NCI-H1694 treated with DMSO at 0.1 percent for 48 hours (cell line): ENCODE measurements at places on chromosomes 4 and X.

- no peak for DNase-seq
These were observed 59.4 kb downstream of the POLR2B start for GRCh38 chr4:57037982-57038604.

- DNase-seq = no peak
These were observed 59.0 kb downstream of the ELF4 start for GRCh38 chrX:130051176-130051845.

DNA sequence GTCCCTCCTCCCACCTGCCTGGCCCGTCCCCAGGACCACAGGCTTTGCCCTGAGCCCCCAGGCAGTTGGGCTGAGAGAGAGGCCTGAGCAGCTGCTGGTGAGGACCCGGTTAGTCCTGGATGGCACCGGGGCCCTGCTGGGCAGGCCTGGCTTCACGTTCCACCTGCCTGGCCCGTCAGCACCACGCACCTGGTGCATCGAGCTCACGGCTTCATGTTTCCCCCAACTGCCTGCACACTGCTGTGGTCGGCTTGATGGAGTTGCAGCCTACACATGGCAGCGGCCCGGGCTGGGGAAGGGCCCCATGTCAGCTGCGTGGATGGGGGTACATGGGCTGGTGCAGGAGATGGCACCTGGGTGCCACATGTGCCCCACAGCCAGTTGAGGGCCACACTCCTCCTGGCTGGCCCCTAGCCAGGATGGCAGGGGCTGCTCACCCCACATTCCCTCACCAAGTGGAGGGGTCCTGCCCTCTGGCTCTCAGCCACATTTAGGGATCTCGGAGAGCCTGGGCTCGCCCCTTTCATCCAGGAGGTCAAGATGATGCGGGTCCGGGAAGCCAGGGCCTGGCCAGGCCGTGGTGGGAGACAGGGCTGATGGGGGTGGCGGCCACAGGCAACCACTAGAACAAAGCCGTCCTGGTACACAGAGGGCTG lies 28.5 kb downstream of the NKX1-1 start:
- DNase-seq = no peak

DNA sequence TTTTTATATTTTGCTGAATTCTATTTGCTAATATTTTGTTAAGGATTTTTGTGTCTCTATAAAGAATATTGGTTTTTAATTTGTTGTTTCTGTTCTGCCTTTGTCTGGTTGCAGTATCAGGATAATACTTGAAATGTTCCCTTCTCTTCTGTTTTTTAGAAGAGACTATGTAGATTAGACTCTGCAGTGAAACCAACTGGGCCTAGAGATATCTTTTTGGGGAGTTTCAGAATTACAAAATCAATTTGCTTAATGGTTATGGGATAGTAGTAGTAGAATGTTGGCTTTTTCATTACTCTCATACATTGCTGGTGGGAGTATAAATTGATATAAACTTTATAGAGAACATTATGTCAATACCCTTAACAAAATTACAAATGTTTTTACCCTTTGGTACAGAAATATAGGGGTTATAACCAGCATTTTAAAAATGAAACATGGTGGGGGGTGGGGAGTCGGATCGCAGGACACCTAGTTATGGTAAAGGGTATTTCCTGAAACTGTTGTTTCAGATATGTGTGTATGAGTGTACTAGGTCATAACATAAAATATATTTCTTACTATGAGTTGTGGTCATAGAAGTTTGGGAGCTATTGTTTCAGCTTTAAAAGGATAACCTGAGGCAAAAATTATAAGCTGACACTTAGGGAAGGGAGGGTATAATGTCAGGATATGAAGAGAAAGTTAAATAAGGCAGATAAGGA lies 29.0 kb downstream of the CLOCK start:
- DNase-seq = no peak

DNA sequence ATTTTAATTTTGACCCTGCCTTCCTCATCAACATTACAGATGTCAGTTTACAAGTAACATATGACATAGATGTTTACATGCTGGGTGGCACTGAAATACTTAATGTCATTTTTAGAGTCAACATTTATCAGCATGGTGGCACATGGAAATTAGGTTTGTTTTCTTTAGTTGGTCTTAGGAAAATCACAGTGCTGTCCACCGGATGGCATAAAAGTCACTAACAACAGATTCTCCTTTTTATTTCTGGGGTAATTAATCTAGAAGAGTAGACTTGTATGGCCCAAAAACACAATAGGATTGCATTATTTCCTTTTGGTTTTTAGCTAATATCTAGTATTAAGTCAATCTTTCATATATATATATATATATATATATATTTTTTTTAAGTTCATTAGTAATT lies 88.6 kb upstream of the HHIP start:
- no peak for DNase-seq

GRCh38 chrX:48927736-48928382 lies 9.0 kb upstream of the PIM2 start:
- DNase-seq = no peak

DNA sequence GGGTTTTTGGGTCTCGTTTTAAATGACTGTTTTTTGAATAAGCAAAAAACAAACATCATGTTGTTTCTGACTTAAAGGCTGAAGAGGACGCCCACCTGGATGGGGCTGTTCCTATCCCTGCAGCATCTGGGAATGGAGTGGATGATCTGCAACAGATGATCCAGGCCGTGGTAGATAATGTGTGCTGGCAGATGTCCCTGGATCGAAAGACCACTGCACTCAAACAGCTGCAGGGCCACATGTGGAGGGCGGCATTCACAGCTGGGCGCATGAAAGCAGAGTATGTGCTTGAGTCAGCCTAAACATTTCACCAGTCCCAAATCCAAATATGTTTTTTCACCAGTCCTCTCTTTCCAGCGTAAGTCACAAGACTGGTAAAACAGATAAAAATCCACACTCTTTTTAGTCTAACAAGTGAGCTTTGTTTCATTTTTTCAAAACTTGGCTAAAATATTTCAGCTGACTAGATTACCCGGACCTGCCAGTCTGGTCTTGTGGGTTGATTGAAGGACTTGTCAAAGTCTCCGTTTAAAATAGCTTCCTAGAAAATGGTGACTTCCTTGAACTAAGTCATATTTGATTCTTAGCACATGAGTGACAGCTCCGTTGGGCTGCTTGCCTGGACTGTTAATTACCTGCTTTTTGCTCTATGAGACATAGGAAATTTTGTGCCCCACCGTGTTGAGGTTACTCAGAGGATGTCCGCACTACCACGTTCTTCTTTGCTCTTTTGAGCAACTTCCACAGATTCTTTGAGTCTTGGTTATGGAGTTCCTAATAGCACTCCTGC lies 20.8 kb downstream of the ENOPH1 start:
- DNase-seq = no peak

DNA sequence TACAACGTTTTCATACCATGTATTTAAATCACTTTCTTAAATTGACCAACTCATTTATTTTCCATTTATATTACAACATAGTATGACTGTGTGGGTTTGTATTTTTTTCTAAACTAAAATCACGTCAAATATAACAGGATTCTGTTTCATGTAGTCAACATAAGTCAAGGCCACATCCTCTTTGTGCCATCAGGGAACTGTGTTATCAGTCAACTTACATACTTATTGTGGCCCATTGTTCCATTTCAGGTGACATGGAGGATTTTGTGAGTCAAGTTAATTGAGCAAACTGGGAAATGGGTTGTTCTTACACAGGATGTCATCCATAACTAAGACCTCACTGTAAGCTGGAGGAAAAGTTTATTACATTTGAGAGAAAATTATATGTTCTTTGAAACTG lies 35.9 kb downstream of the STK26 start:
- no peak for DNase-seq

DNA sequence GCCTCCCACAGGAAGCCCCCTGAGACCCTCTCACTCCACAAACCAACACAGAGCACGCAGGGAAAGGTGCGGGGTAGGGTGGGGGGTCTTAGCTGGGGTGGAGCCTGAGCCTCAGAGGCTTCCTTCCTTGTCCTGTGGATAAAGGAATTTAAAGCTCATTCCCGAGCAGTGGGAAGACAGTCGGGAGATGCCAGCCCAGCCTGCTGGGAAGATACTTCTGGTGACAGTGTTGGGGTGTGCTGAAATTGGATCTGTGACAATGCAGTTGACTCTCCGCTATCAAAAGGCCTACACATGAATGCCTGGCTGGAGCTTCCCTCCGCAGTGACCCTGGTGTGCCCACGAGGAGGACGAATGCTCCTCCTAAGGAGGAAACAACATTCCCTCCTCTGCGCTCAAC lies 45.5 kb downstream of the JAKMIP1 start:
- DNase-seq = no peak

DNA sequence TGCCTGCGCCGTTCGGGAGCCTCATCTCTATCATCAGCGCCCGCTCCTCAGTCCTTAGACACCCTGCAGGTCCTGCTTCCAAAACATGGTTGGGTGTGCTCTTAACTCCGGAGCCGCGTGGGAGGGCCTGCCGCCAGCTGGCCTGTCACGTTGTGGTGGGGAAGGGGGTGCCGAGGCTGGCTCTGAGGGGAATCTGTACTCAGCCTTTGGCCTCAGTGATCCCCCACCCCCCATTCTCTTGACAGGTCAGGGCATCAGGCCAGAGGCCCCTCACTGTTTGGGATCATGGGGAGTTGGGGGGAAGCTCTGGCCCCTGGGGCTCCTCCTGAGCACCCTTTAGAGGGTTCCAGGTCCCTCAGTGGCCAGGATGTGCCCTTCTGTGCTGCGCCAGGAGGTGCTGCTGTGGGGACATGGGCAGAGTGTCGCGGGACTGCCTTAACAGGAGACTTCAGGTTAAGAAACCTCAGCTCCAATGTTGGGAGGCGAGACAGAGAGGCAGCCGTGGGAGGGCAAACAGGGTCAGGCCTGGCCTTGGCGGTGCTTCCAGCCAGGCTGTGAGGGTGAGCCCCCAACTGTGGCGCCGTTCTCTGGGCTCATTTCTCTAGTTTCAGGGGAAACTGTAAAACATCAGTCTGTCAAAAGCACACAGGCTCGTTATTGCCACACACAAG lies 33.5 kb downstream of the TRMT44 start:
- DNase-seq = no peak

- DNase-seq = peak; percentile 22
These were observed 17.2 kb upstream of the POLA1 start for GRCh38 chrX:24676403-24677024.

DNA sequence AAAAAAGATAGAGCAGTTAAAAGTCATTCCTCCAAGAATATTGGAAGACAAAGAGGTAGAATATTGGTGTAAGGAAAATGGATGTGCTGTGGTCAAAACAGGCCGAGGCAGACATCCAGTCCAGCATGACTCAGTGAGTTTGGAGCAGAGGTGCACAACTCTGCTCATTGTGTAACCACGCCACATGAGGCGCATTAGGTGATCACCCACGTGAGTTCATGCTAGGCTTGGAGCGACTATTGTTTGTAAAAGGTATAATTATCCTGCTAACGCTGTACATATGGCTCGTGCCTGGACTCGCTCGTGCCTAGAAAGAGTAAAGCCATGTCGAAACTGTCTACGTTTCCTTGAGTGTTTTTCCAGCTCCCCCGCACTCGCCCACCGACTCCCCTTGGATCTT lies 23.9 kb downstream of the C4orf54 start:
- no peak for DNase-seq

GRCh38 chr4:8220661-8221450 lies 21.8 kb downstream of the SH3TC1 start:
- no peak for DNase-seq

DNA sequence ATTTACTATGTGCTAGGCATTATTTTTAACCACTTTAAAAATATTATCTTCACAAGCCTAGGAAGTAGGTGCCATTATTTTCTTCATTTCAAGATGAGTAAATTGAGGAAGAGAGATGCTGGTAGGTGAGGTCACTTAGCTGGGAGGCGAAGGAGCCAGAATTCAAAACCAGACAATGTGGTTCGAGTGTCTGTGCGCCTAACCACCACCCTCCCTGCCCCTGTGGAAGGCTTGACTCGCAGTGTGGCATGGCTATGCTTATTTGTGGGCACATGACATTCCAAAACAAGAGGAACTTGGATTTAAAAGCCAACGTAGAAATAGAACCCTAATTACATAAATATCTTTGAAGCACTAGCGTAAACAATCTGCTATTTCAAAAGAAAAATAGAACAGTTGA lies 226.6 kb upstream of the PITX2 start:
- no peak for DNase-seq

DNA sequence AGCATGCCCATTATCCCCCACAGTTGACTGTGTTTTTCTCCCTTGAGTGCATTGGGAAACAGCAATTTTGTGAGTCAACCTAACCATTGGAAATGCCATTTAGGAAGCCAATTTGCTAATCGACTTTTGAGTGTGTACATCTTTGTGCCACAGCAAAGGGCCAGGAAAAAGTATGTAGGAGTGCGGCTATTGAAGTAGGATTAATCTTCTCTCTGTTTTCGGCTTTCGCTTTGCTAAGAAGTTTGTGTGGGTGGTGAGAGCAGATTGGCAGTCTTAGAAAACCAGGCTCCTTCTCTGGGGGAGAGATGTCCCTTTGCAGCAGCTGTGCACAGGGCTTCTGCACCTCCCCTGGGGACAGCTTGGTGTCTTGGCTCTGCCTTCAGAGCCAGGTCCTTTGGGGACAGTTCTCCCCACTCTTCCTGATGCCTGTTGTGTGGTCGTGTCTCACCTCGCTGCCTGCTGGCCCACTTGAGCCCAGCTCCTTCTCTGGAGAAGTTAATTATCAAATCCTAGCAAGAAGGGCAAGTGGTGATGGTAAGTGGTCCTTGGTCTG lies 74.5 kb downstream of the GEMIN8 start:
- DNase-seq = no peak

- DNase-seq = no peak
These were observed 2.2 kb downstream of the AR start for GRCh38 chrX:67545893-67546495.

DNA sequence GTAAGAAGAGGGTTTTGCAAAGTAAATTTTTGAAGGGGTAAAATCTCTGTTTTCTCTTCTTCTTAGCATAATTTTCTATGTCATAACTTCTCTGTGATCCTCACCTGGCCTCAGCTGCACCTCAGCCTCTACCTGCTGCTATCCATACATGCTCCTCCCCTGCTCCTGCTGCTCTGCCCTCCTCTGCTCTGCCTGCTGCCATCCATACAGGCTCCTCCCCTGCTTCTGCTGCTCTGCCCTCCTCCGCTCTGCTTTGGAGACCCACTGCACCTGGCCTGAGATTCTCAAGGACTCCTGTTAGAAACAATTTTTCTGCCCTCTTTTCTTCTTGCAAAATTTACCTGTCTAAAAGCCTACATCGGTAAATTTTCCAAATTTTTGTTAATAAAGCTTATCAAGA lies 388.6 kb upstream of the PITX2 start:
- DNase-seq = no peak

- no peak for DNase-seq
These were observed 315.3 kb upstream of the HS3ST1 start for GRCh38 chr4:11743976-11744375.

- DNase-seq = no peak
These were observed 76.0 kb downstream of the SYTL5 start for GRCh38 chrX:38082309-38082708.

- no peak for DNase-seq
These were observed 125.3 kb upstream of the IL15 start for GRCh38 chr4:141511055-141511454.

- no peak for DNase-seq
These were observed 7.3 kb downstream of the LCORL start for GRCh38 chr4:18014269-18014668.

DNA sequence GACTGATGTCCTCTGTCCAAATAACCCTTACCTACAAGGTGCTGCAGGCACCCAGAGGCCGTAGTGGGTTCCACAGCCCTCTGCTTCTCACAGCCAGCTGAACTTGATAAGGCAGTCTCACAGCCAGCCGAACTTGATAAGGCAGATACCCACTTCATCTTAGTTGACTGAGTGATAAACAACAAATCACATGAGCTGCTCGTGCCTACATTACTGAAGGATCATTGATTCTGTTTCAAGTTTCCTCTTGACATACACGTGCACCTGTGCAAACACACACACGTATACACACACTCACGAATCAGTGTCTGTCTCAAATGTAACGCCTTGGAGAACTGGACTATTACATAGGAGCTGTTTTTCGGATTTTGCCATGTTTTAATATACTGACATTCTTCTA lies 276.3 kb downstream of the DCTD start:
- no peak for DNase-seq
